ENCODE measurements at places on chromosomes 1 and 21. TPM values are rescaled to one million over a fixed set of nuclear protein-coding genes. Genes with fewer than 3 reads are reported as not detected.
A peak's percentile ranks its signal among the peaks of the same experiment; 100 is the strongest.

DNA sequence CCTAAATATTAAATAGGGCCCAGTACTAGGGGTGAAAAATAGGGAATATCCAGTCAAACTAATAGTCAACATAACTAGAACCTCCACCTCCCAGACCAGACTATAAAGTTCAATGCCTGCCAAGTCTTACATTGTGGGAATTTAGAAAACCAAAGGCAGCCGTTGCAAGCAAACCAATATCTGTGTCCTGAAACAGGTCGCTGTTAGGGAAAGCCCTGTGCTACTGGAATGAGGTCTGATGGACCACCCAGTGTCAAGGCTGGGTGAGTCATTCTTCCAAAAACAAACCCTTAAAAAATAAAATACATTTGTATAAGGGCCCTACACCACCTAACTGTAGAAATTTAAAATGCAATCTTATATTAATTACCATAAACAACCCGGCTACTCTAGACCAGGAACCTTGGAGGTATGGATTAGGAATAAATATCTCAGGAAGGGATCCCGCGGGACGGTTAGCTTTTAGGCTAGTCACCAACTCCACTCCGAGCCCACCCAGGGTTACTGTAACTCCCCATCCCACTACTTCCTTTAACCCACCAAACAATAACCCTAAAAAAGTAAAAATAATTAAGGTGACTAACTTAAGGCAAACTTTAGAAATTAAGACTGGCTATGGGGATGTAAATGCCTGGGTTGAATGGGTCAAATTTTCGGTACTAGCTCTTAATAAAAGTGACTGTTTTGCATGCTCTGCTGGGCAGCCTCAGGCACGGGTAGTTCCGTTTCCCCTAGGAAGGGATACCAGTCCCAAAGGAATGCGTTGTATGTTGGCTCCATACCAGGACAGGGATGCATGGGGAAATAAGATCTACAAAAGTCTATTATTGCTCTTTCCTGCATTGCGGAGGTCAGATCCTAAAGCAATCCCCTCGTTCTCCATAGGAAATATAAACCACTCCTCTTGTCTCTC is 65.4 kb upstream of the TLR5 start:
- H3K27ac ChIP-seq, result no peak overlapping the region
- H3K4me1 ChIP-seq, result no peaks in the 10 kb centered on the region
- no peak overlapping the region for H3K4me3 ChIP-seq
- no peaks in the 10 kb centered on the region for H3K36me3 ChIP-seq
- no peaks in the 10 kb centered on the region for H3K27me3 ChIP-seq
- no peak for DNase-seq

- H3K36me3 ChIP-seq, result no peaks in the 10 kb centered on the region
- no peak for DNase-seq
- no peaks in the 10 kb centered on the region for H3K27me3 ChIP-seq
- H3K4me1 ChIP-seq, result no peaks in the 10 kb centered on the region
- no peak overlapping the region for H3K27ac ChIP-seq
Measured at GRCh38 chr1:8572106-8572505, 245.3 kb downstream of the RERE start.

- no peaks in the 10 kb centered on the region for H3K27me3 ChIP-seq
- H3K36me3 ChIP-seq, result peaks cover 12% of the 10 kb centered on the region
- H3K4me3 ChIP-seq, result no peak overlapping the region
Measured at GRCh38 chr1:25560001-25560400, 16.6 kb downstream of the LDLRAP1 start.

Gene GUCA2B
- total RNA-seq, result not detected

DNA sequence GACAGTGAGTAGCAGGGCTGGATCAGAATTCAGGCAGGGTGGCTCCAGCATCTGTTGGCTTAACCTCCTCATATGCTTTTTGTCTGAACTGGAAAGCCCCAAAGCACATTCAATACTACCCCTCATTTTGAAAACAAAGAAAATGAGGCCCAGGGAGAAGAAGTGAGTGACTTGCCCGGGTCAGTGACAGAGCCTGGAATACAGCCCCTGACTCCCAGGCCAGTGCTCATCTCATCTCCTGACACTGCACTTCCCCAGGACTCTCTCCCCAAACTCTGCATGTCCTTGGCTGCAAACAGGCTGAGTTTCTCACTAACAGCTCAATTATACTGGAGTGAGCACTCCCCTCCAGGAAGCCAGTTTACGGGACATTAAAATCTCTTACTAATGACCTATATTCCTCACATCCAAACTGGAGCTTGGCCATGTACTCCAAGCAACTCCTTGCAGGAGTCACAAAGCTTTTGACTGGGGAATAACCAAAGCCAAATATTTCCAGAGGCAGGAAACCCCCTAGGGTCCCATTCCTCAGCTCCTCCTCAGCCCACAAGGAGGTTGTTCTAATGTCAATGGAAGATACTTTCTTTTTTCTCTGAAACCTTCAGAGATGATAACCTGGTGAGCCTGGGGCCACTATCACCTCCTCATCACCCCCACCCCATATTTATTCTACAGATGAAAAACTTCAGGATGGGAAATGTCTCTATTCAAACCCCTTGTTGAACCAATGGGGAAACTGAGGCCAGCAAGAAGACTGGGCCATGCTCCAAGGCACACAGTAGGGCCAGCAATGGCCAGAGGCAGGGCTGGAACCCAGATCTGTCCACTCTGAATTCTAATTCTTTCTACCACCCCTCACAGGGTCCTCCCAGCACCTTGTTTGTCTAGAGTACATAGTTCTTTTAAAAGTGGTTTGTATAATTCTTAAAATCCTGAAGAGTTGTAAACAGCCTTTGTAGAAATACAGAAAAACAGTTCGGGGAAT is 127.0 kb downstream of the PLPP3 start:
- no peaks in the 10 kb centered on the region for H3K27me3 ChIP-seq
- no peaks in the 10 kb centered on the region for H3K36me3 ChIP-seq
- H3K4me1 ChIP-seq, result no peaks in the 10 kb centered on the region
- no peak for DNase-seq

Gene PDE4B
- 23.4 TPM for total RNA-seq

GRCh38 chr1:18279351-18280074 is 171.9 kb downstream of the IGSF21 start:
- H3K36me3 ChIP-seq, result no peaks in the 10 kb centered on the region
- H3K4me1 ChIP-seq, result no peaks in the 10 kb centered on the region
- H3K4me3 ChIP-seq, result no peak overlapping the region
- H3K27me3 ChIP-seq, result peaks cover 10% of the 10 kb centered on the region

GRCh38 chr1:51955797-51956527 is 34.5 kb downstream of the RAB3B start:
- H3K4me1 ChIP-seq, result peaks cover 4% of the 10 kb centered on the region
- no peak for DNase-seq
- H3K36me3 ChIP-seq, result no peaks in the 10 kb centered on the region
- no peaks in the 10 kb centered on the region for H3K27me3 ChIP-seq

Gene UBE2U
- not detected for total RNA-seq

Gene MCL1
- 235 TPM for total RNA-seq

Gene BGLAP
- total RNA-seq, result 3.4 TPM

GRCh38 chr1:38178216-38178615 is 131.6 kb upstream of the POU3F1 start:
- no peaks in the 10 kb centered on the region for H3K4me1 ChIP-seq
- H3K27me3 ChIP-seq, result peaks cover 2% of the 10 kb centered on the region
- no peak overlapping the region for H3K27ac ChIP-seq
- DNase-seq, result no peak
- no peaks in the 10 kb centered on the region for H3K36me3 ChIP-seq

GRCh38 chr21:43825242-43825935 is 36.0 kb downstream of the RRP1 start:
- no peak overlapping the region for H3K4me3 ChIP-seq
- DNase-seq, result no peak
- H3K36me3 ChIP-seq, result no peaks in the 10 kb centered on the region
- no peaks in the 10 kb centered on the region for H3K4me1 ChIP-seq
- H3K27ac ChIP-seq, result no peak overlapping the region
- H3K27me3 ChIP-seq, result no peaks in the 10 kb centered on the region

- no peaks in the 10 kb centered on the region for H3K4me1 ChIP-seq
- no peak overlapping the region for H3K27ac ChIP-seq
- no peaks in the 10 kb centered on the region for H3K27me3 ChIP-seq
- H3K4me3 ChIP-seq, result no peak overlapping the region
Measured at GRCh38 chr1:111778541-111779051, 22.9 kb downstream of the DDX20 start.

- DNase-seq, result no peak
- H3K27me3 ChIP-seq, result no peaks in the 10 kb centered on the region
- H3K4me3 ChIP-seq, result no peak overlapping the region
- H3K36me3 ChIP-seq, result peaks cover 22% of the 10 kb centered on the region
- peaks cover 16% of the 10 kb centered on the region for H3K4me1 ChIP-seq
Measured at GRCh38 chr1:160251011-160251410, 11.3 kb downstream of the DCAF8 start.

- H3K27ac ChIP-seq, result no peak overlapping the region
- no peaks in the 10 kb centered on the region for H3K36me3 ChIP-seq
- H3K4me3 ChIP-seq, result no peak overlapping the region
- H3K27me3 ChIP-seq, result no peaks in the 10 kb centered on the region
Measured at GRCh38 chr1:15598436-15598835, 13.6 kb upstream of the AGMAT start.

GRCh38 chr1:94873520-94874351 is 53.2 kb downstream of the CNN3 start:
- H3K4me3 ChIP-seq, result no peak overlapping the region
- no peak overlapping the region for H3K27ac ChIP-seq
- no peaks in the 10 kb centered on the region for H3K36me3 ChIP-seq
- H3K4me1 ChIP-seq, result peaks cover 7% of the 10 kb centered on the region
- H3K27me3 ChIP-seq, result no peaks in the 10 kb centered on the region
- no peak for DNase-seq

Gene CKS1B
- 291 TPM for total RNA-seq

Gene CELA2B
- total RNA-seq, result not detected

Gene AMIGO1
- 1.7 TPM for total RNA-seq

DNA sequence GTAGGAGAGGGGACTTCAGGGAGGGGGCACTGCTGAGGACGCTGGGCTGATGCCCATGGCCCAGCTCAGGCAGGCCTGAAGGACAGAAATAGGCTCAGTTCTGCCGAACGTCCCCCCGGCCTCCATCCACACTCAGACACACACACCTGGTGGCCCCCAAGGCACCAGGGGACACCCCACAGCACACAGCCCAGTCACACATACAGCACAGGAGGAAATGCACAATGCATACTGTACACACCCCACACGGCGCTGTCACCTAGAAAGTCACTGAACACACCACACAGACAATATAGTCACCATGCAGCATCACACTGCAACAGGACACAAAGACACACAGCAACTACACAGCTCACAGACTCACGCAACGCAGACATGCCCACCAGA is 562 bp downstream of the SYTL1 start:
- peak; percentile 72 for DNase-seq
- peak overlapping the region; percentile 83 for H3K4me3 ChIP-seq
- H3K36me3 ChIP-seq, result no peaks in the 10 kb centered on the region
- no peaks in the 10 kb centered on the region for H3K27me3 ChIP-seq
- peaks cover 52% of the 10 kb centered on the region for H3K4me1 ChIP-seq
- H3K27ac ChIP-seq, result peak overlapping the region; percentile 85

GRCh38 chr1:58432851-58433668 is 113.5 kb downstream of the OMA1 start:
- H3K4me1 ChIP-seq, result no peaks in the 10 kb centered on the region
- no peak overlapping the region for H3K4me3 ChIP-seq

GRCh38 chr21:26528882-26529281 is 44.2 kb downstream of the CYYR1 start:
- no peak overlapping the region for H3K27ac ChIP-seq
- peaks cover 3% of the 10 kb centered on the region for H3K27me3 ChIP-seq
- no peaks in the 10 kb centered on the region for H3K36me3 ChIP-seq
- H3K4me3 ChIP-seq, result no peak overlapping the region
- no peak for DNase-seq

- DNase-seq, result no peak
- H3K27me3 ChIP-seq, result no peaks in the 10 kb centered on the region
- H3K36me3 ChIP-seq, result no peaks in the 10 kb centered on the region
- H3K27ac ChIP-seq, result no peak overlapping the region
Measured at GRCh38 chr1:109721042-109721441, 9.0 kb downstream of the GSTM5 start.

Gene PPM1J
- total RNA-seq, result 1.0 TPM

- no peak overlapping the region for H3K27ac ChIP-seq
- H3K27me3 ChIP-seq, result no peaks in the 10 kb centered on the region
- DNase-seq, result peak; percentile 63
- peaks cover 13% of the 10 kb centered on the region for H3K4me1 ChIP-seq
- peaks cover 15% of the 10 kb centered on the region for H3K36me3 ChIP-seq
Measured at GRCh38 chr1:235831148-235831547, 35.6 kb downstream of the LYST start.

DNA sequence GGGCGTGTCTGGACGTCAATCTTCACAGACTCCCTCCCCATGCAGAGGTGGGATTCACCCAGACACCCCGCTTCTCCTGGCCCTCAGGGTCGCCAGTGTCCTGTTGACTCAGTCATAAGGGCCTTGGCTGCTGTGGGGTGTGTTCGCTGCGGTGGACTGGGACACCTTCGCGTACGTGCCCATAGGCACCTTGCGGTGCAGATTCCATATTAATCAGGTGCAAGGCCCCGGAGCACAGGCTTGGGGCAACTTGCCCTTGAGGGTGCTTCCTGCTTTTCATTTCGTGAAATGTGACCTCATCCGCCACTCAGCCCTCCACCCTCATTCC is 398 bp upstream of the SLC30A10 start:
- no peak for DNase-seq
- peak overlapping the region; percentile 21 for H3K4me3 ChIP-seq
- H3K27ac ChIP-seq, result no peak overlapping the region
- peaks cover 11% of the 10 kb centered on the region for H3K4me1 ChIP-seq
- no peaks in the 10 kb centered on the region for H3K36me3 ChIP-seq
- H3K27me3 ChIP-seq, result peaks cover 47% of the 10 kb centered on the region
